Renal cortex interstitium (tissue), 15 donors: ENCODE measurements at places on chromosomes 1 and 21. TPM values are rescaled to one million over a fixed set of nuclear protein-coding genes. Genes with fewer than 3 reads are reported as not detected.

Gene LAPTM5
- 14.1 TPM for polyA plus RNA-seq

Gene NCF2
- 3.2 TPM for polyA plus RNA-seq

Gene JTB
- 106 TPM for polyA plus RNA-seq

Gene NBPF3
- 19.2 TPM for polyA plus RNA-seq

Gene ATP6V1G3
- 6.7 TPM for polyA plus RNA-seq

Gene THEM5
- polyA plus RNA-seq, result 0.37 TPM
